GF-D8 (cell line): ENCODE measurements at places on chromosomes 3 and 15.
A peak's percentile ranks its signal among the peaks of the same experiment; 100 is the strongest.

- no peak for DNase-seq
Observed at GRCh38 chr3:45131201-45131600, 15.0 kb downstream of the CDCP1 start.

GRCh38 chr3:185763347-185764005, 61.4 kb downstream of the IGF2BP2 start:
- no peak for DNase-seq

GRCh38 chr3:98612587-98612986, 19.2 kb upstream of the CPOX start:
- DNase-seq, result no peak

GRCh38 chr3:127822041-127822681, at the start of gene MGLL:
MGLL (minus strand) TSS chr3:127822515; CDS start chr3:127822318, 197 bp downstream.
- no peak for DNase-seq

DNA sequence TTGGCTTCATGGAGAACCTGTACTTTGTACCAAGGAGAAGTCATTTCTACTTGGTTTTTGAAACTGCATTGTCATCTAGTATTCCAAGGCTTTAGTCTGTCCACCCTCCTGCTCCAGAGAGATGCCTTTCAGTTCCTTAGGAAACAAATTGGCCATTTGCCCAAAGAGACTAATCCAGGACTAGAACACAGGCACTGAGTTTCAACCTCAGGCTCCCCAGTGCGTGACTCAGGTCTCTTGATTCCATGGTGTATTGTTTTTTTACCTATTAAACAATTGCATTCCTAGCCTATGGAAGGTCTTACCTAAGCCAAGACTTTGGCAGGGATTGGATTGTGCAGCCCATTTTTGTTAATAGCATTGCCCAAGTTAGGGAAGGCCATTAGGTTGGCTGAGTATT, 214.8 kb upstream of the CTDSPL start:
- DNase-seq, result no peak

- DNase-seq, result no peak
Observed at GRCh38 chr15:68106656-68107055, 52.5 kb downstream of the PIAS1 start.

DNA sequence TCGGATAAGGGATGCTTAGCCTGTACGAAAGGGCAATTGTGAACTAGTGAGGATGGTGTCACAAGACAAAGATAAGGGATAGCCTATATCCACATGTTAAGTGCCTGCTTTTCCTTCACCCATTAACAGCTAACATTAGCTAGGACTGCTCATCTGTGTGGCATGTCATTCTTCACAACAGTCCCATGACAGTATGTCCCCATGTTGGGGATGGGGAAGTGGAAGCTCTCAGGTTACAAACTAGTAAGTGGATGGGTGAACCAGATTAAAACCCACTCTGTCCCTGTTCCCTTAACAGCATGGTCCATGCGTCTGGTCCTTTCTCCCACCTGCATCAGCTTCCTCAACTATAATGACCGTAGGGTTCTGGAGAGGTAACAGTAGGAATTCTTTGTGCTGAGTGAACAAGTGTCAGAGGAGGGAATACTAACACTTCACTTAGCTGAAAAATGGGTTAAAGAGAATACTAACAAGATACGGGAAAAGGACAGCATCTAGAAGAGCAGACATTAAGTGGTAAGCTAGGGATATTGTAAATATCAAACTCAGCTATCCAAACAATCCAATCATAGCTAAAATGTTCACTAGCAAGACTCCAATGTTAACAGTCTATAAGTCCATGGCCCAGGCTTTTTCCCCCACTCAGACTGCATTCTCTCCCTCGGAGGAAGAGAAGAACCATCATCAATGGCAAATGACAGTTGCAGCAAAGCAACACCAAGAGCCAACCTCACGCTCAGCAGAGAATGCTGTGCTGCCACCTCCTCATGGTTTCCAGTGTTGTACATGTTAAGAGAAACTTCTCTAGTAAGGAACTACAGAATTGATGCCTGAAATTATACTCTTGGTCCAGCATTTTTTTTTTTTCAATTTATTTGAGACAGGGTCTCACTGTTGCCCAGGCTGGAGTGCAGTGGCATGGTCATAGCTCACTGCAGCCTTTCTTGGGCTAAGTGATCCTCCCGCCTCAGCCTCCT, 5.0 kb downstream of the RPLP1 start:
- DNase-seq, result no peak

DNA sequence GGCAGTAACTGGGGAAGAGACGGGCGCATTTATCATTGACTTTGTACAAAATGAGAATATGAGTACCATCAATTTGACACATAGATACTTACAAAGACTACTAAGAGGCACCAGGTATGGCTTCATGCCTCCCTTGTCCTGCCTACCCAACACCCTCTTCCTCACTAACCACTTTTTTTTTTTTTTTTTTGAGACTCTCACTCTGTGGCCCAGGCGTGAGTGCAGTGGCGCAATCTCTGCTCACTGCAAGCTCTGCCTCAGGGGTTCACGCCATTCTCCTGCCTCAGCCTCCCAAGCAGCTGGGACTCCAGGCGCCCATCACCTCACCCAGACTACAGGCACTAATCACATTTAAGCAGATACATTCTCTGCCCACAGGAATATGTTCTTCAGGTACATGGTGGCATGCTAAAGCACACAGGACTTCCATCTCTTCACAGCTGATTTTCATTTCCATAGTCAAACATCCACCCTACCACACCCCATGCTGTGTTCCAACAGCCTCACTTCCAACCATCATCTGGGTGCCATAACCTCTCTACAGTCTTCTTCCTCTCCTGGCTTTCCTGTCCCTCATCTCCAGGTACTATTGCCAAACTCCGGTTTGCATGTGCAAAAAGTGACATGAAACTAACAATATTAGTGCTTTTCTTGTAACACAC, 41.7 kb downstream of the RAB27A start:
- DNase-seq, result peak; percentile 12
